Left ventricle myocardium inferior (tissue), 1 donor: ENCODE measurements at places on chromosomes 7 and 10. TPM values are rescaled to one million over a fixed set of nuclear protein-coding genes. Genes with fewer than 3 reads are reported as not detected.

PTF1A gene
- not detected for total RNA-seq

- DNase-seq: no peak
Measured at GRCh38 chr7:158702944-158703343, 1.7 kb downstream of the NCAPG2 start.

DNA sequence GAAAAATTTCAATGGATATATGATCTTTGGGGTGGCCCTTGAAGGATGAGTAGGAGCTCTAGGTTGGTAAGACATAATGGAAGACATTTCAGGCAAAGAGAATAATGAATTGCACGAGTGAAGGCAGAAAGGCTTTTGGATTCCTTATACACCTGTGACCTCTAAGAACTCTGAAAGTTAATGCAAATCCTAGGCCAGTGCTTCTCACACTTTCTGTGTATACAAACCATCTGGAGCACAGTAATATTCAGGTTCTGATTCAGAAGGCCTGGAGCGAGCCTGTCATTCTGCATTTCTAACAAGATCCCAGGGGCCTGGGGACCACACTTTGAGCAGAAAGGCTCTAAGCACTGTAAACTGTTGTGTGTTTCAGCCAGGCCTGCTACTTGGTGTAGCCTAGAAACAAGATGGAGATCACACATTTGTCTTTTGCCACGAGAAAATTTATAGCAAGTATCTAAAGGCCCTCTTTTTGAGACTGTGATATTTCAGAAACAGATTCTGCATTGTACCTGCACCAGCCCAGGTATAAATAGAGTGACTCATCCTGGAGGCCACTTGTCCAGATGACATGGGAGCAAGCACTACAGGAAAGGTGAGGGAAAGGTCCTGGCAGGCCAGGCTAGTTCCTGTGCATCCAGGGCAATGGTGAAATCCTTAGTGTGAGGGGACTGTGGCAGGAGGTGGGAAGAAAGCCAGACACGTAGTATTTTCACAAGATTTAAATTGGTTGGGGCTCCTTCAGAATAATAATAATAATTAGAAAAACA lies 24.4 kb downstream of the MRPS33 start:
- no peak for DNase-seq

DNA sequence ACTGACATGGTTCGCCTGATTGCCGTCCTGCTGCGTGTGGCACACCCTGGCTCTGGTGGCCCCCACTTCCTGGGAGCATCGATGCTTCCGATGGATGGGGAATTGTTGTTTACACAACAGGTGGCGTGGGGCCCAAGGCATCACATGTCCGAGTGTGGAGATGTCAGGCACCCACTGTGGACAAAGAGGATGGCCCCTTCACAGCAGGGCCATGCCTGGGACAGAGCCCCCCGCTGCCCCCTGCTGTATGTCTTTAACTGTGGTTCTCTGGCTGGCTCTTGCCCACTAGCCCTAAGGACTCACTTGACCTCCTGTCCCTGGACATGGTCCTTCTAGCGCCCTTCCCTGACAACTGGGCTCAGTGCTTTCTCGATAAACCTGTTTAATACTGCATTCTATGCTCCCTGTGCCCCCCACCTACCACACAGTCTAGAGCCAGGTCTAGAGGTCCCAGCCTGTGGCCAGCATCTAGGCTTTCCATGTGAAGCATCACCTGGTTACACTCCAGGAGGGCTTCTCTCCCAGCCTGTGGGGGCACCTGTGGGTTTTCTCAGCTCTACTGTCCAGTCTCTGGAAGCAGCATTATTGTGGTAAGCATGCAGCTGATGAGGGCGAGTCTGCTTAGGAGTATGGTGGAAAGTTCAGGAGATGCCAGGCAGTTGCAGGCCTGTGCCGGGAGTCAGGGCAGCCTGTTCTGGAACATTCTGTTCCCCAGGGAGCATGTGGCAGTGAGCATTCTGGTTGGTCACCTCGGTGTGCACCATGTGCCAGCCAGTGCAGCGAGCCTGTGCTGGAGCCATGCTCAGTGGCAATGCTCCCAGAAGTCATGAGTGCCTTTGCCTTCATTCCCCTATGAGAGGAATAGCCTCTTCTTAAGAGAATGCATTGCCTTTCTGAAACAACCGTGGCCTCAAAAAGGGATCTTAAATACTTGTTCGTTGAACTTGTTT lies 10.4 kb downstream of the ADCY1 start:
- DNase-seq: no peak

- DNase-seq: no peak
Measured at GRCh38 chr7:91091631-91092030, 172.6 kb upstream of the FZD1 start.

DNA sequence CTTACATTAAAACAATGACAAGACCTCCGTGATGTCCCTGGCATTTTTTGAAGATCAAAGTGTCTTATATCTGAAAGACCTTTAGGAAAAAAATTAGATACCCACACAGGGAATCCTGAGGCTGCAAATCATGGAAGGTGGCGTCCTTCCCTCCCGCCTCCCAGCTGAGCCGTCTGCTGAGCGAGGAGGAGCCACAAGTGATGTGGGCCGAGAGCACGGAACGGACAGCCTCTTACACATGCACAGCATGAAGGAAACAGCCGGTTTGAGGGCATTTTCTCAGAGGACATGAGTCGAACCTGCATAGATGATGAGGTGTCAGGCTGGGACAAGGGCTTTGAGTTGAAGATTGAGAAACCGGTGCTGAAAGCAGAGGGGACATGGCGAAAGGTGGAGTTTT lies 163.3 kb downstream of the ADARB2 start:
- no peak for DNase-seq

GRCh38 chr7:32905175-32905662 lies 13.7 kb upstream of the KBTBD2 start:
- DNase-seq: no peak

DNA sequence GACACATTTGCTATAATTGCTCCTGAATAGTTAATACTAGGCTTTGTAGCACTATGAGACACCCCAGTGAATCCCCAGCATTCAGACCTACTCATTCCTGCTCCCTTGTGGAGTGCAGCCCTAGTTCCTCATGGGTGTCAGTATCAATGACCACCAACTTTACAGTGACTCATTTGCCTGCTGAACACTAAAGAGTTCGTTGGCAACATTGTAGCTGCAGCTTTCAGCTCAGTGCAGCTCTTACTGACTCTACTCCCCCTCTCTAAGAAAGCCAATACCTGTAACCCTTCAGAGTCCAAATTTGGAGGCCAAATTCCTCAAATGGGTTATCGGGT lies 127.1 kb upstream of the MTPN start:
- no peak for DNase-seq

GRCh38 chr7:50656141-50656895 lies 91.1 kb upstream of the DDC start:
- no peak for DNase-seq

- DNase-seq: no peak
Measured at GRCh38 chr7:25831062-25831691, 320.8 kb upstream of the NFE2L3 start.

DNA sequence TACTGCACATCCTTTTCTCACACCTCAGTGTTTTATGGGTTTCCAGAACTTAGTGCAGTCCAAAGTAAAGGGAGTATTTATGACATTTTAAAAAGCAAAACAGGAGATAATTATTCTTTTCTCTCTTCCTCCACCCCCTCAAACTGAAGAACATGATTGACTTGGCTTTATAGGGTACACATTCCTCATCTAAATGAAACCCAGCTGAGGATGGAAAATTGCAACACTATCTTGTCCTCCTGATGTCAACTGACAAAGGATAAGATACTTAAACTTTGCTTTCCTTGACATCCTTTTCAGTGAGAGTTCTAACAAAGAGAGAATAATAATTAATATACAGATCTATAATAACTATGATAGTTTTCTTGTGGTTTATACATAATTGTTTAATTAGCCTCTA lies 299.1 kb downstream of the BBS9 start:
- DNase-seq: no peak
